Fibroblast of villous mesenchyme (primary cell): ENCODE measurements at places on chromosomes 4 and X. TPM values are rescaled to one million over a fixed set of nuclear protein-coding genes. Genes with fewer than 3 reads are reported as not detected.

The NR3C2 gene
- total RNA-seq: under 0.01 and 0.32 TPM in 2 replicates

The CLNK gene
- total RNA-seq: not detected in 2 replicates

The DACH2 gene
- total RNA-seq: under 0.01 and 0.32 TPM in 2 replicates

The MEPE gene
- not detected in 2 replicates for total RNA-seq

DNA sequence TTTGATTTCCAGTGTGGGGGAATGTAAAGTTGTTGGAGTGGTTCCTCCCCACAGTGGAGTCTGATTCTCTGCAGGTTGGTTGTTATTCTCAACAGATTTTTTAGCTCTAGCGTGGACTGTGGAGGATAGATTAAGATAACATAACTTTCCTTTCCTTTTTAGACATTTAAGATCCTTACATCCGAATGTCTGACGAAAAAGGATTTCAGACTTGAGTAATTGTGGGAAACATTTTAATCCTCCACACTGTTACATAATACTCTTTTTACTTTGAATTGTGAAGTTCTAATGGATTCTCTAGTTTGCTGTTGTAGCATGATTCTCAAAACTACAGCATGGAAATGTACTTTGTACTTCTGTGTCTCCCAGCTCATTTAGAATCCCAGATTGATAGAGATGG, 107.8 kb downstream of the ARHGAP10 start:
- DNase-seq: peak; percentile 83

DNA sequence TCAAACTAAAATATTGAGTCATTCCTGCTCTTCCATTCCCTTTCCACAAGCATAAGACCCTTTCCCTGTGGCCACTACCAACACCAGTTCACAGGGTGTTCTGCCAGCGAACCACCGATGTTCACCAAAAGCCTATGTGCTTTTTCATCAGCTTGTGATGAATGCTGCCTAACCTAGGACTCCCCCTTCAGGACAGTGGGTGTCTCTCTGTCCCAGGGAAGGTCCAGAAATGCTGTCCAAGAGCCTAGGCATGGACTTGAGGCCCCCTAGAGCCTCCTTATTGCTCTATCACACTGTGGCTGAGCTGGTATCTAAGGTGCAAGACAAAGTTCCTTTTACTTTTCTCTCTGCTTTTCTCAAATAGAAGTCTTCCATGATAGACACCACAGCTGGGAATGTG, 1015.6 kb downstream of the PCDH19 start:
- DNase-seq: no peak

- DNase-seq: no peak
These were observed 401.0 kb downstream of the IL1RAPL1 start for GRCh38 chrX:28988246-28988645.

DNA sequence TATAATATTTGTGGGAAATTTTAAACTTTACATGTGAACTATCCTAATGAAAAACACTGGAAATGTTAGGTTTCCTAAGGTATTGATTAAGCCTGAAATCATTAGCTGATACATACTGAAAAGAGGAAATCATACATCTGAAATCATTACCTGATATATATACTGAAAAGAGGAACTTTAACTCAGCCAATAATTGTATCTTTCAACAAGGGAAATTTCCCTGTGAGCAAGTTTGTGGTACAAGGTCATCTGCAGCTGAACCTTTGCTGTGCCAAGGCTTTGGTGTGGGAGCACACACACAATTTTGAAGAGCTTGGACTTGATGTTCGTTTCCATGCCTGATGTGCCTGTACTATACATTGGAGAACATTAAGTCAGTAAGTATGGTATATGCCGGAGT, 131.9 kb upstream of the USP9X start:
- DNase-seq: no peak

GRCh38 chr4:112213091-112213490, 18.5 kb upstream of the AP1AR start:
- peak; percentile 33 for DNase-seq

GRCh38 chr4:28730304-28730703, 1869.7 kb downstream of the STIM2 start:
- no peak for DNase-seq

DNA sequence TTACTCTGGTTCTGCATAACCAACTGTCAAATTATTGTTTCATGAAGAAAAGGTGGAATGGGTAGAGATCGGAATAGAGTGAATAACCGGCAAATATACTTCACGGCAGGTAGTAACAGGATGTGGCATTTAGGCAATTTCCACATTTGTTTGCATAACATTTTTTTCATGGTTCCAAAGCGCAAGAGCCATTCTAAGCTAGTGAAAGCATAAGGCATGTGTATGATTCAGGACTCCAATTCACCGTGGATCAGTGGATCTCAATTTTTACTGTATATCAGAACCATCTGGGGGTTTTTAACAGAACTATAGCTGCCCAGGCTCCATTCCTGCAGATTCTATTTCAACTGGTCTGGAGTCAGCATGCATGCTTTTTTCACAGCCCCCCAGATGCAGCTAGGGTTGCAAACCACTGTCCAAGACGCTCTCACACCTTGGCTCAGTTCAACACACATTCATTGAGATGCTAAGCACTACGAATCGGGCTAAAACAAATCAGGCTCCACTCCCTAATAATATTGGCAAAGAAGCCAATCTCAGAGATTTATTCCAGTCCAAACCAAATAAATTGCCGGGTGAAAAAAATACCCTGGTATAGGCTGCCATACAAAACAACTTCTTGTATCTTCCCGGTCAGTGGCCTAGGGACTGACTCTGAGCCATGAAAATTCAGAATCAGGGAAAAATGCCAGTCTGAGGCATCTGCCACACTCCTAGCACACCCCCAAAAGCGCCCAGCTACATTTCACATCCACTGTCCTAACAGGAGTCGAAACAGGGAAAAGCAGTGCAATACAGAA, 30.0 kb downstream of the AFAP1 start:
- DNase-seq: no peak
